ENCODE measurements at places on chromosomes 12 and 14.
A peak's percentile ranks its signal among the peaks of the same experiment; 100 is the strongest.

- DNase-seq = peak; percentile 94
These were observed 717 bp downstream of the UBC start for GRCh38 chr12:124913474-124914391.

- DNase-seq = no peak
These were observed 2.5 kb downstream of the HSPB8 start for GRCh38 chr12:119181202-119181601.

- DNase-seq = no peak
These were observed 9.1 kb downstream of the KRT83 start for GRCh38 chr12:52312086-52312485.

- DNase-seq = no peak
These were observed 49.8 kb upstream of the RAP1B start for GRCh38 chr12:68560851-68561422.

GRCh38 chr12:127723251-127723650, 543.7 kb upstream of the TMEM132C start:
- DNase-seq = no peak

DNA sequence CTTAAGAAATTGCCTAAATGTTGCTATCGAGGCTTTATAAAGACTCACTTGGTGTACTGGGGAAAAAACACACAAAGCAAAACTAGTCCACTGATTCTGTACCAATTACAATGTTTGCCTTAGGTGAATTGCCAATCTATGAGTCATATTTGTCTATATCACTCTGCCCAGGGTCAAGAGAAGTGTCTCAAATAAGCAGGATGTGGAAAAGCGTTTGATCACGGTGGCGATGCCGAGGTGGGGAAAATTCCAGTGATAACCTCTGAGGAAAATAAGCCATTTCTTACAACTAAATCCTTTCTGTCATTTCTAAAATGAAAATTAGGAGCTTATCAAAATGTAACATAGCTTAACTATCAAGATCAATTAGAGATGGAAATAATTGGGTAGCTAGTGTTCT, 148.6 kb upstream of the DIO3 start:
- no peak for DNase-seq

GRCh38 chr14:53533384-53533970, 380.4 kb upstream of the DDHD1 start:
- DNase-seq = no peak

DNA sequence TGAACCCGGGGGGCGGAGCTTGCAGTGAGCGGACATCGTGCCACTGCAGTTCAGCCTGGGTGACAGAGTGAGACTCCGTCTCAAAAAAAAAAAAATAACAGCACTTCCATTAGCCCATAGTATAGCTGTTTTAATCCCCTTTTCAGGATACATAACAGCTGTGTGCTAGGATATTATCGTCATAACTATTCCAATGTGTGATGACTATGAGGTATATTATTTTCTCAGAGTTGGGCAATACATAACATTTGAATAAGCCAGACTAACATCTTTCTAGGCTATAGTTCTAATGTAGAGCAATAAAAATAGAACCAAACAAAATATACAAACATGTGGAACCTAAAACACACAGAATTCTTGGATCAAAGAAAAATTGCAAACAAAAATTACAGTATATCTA, 57.1 kb downstream of the MARK3 start:
- no peak for DNase-seq

DNA sequence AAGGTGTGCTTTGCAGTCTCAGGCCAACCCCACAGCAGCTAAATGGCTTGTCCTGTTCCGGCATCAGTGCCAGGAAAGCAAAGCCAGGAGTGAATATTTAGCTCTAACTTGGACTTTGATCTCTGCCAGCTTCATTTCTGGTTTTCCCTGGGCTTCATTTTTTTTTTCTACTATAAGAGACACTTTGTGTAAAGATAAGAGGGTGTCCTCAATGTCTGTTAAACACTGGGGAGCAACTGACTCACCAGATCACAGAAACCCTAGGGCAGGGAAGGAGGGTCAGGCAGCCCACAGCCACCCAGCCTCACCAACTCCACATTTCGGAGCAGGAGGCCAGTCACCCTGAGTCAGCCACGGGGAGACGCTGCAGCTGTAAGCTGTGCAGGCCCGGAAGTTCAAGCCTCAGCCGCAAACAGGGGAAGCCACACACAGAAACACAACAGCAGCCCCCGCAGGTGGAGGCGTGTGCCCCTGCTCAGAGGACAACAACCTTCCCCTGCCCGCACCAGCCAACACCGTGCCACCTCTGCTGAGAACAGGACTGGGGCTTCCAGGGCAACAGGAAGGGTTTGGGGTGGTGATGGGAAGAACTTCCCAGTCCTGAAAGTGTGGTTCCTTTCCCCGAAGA, 6.3 kb downstream of the TNFRSF1A start:
- peak; percentile 81 for DNase-seq

DNA sequence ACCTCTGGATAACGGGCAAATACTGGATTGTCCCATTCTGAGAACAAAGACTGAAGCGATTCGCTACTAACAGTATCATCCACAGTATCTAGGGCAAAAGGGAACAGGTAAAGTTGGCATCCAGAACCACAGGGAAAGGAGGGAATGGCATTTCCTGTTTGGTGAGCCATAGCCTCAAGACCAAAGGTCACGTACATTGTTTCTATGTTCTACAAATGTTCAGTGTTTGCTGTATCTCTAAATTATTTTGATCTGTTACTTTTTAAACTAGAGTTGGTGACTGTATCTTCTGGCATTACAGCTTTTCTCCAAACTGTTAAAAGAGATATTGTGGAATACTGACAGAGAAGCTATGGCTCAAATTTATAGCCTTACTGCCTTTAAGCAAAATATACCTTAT, 9.7 kb downstream of the MLH3 start:
- DNase-seq = no peak

GRCh38 chr14:24315807-24316596, 4.7 kb downstream of the LTB4R start:
- no peak for DNase-seq

DNA sequence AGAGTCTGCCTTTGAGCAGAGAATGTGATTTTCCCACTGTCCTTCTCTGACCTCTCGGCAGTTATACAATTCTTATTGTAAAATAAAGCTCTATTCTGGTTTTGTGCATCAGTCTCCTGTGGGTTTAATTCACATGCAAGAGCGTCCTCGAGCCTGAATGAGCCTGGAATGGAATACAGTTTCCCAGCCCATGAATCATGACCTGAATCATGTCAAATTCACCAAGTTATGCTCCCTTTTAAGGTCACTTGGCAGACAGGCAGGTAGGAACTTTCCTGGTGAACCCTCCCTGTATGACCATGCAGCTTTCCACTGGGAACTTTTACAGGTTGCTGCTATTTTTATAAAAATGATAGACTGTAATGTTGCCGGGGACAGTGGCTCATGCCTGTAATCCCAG, 41.7 kb downstream of the BICD1 start:
- DNase-seq = no peak

DNA sequence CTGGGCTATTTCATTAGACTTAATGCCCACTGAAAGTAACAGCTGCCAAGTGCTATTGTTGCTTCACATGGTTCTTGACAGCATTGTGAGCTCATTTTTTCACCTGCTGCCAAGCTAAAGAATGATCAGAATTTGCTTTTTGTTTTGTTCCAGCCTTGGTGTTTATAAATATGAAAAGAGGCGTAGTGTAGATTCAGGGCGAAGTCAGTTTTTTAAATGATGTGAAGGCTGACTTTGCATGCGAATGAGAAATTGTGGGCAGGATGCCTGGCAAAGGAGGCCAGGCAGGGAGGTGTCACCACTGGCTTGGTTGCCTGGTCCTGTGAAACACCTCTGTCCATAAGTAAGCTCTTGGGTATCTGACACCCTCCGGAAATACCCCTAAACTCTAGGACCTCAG, 93.3 kb upstream of the NAP1L1 start:
- no peak for DNase-seq

DNA sequence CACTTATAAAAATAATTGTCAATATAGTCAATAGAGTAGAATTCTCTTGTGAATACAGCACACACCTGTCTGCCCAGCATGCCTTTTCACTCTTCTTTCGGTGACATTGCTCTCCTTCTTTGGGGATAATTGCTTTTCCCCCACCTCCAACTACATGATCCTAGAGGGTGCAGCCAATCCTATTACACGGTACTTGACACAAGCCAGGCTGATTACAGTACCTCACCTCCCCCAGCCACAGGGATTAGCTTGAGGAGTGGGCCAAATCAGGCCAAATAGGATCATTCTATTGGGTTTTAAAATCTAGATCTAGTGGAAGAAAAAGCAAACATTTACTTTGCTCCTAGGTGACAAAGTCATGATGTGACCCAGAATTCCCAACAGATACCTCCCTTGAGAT, 16.8 kb upstream of the NFYB start:
- DNase-seq = no peak

DNA sequence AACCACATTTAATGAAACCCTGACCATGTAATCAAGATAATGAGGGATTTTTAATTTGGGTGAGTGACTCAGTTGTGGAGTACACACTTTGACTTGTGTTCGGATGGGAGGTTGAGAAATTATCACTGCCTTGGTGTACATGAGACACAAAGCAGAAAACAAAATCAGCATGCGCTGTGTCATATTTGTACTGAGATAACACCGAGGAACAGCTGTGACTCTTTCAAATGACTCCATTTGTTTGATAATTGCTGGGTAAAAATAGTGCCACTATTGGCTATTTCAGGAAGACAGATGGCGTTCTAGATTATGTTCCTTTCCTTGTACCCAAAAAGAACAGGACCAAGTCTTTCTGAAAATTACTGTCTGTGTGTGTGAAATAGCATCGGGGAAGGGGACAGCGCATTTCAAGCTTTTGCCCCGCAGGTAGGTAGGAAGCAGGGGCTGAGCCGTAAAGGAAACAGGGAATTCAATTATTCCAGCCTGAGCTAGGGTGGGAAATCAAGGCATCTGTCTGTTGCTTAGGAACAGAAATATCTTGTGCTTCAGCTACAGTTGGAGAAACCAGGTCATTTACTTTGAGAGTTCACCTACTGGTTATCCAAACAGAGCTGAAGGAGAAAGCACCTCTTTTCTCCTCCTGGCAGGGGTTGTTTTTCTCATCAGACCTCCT, 114.3 kb downstream of the SNAPC1 start:
- DNase-seq = no peak

- no peak for DNase-seq
These were observed 139.4 kb upstream of the RMST start for GRCh38 chr12:97323154-97323553.

DNA sequence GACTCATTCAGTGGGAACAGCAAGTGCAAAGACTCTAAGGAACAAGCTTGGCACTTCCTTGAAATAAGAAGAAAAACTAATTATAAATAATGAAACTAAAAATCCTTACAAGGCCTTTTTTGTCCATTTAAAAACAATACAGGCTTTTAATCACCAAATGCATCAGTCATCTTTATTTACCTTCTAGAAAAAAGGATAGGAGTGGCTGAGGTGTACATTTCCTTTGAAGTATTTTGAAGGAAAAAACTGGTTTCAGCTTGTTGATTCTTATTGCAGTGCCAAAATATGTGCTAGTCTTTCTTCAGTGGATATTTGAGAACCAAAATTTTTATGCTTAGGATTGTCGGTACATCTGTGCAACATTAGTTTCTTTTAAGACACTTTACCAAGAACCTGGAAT, 29.8 kb downstream of the MED21 start:
- no peak for DNase-seq

DNA sequence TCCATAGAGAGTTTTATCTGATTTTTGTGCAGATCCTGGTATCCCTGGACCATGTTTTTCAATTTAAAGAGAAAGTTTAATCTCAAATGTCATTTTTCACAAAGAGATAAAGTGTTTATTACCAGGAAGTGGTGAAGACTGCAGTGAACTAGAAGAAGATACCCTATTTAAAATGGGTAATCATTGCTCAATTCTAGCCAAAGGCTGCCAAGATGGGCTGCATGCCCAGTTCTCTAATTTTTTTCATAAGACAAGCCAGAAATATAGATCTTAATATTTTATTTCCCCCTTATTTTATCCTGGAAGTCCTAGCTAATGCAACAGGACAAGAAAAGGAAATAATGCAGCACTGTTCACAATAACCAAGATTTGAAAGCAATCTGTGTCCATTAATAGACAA, 343.5 kb downstream of the PCNX1 start:
- no peak for DNase-seq

DNA sequence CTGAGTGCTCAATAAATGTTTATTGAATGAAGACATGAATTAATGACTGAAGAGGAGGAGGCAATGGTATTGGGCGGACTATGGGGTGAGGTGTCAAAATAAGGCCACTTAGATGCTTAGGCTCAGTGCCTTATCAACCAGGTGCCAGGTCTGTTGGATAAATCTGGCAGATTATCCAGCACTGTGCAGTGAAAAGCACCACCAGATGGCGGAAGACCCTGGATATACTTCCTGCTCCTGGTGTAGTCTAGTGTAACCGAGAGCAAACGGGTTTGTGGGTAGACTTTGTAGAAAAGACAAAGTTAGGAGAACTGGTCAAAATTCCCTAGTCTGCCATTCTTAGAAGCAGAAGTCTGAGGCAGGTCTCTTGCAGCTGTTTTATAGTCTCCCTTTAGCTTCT, 306.3 kb downstream of the ATP23 start:
- no peak for DNase-seq

GRCh38 chr12:50074936-50075807, 10.0 kb upstream of the SMARCD1 start:
- DNase-seq = peak; percentile 84

- no peak for DNase-seq
These were observed 2.0 kb downstream of the RAN start for GRCh38 chr12:130873825-130874224.

DNA sequence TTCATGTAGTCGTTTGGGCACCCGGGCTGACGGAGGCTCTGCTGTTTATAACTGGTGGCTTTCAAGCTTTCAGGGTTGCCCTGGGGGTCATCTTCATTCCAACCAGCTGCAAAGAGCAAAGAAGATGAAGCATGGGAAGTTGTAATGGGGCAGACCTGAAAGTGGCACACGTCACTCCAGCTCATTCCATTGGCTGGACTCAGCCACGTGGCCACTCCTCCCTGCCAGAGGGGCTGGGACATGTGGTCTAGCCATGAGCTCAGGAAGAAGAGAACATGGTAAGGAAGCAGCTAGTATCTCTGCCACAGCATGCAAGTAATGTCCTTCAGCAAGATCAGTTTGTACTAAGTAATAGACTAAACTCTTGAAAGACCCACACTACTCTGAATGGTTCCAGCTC, 51.7 kb upstream of the FERMT2 start:
- DNase-seq = no peak

- no peak for DNase-seq
These were observed 3.6 kb upstream of the HRK start for GRCh38 chr12:116884871-116885270.

Measured in activated CD4-positive, alpha-beta T cell treated with anti-CD3 and anti-CD28 coated beads, Interleukin-2, amount 50 U/mL, for 1 hour (primary cell).